ENCODE measurements at places on chromosomes 13 and 19. TPM values are rescaled to one million over a fixed set of nuclear protein-coding genes. Genes with fewer than 3 reads are reported as not detected.
A peak's percentile ranks its signal among the peaks of the same experiment; 100 is the strongest.

GRCh38 chr19:7637374-7638256 lies 705 bp downstream of the STXBP2 start:
- no peak for DNase-seq
- peak overlapping the region; percentile 86 for H3K4me3 ChIP-seq
- H3K36me3 ChIP-seq = peaks cover 12% of the 10 kb centered on the region
- peak overlapping the region; percentile 82 for H3K27ac ChIP-seq
- H3K27me3 ChIP-seq = no peaks in the 10 kb centered on the region
- peaks cover 15% of the 10 kb centered on the region for H3K4me1 ChIP-seq

OSCAR gene
- total RNA-seq = 1.5 TPM

ITGBL1 gene
- total RNA-seq = not detected

SAFB2 gene
- total RNA-seq = 131 TPM

DNA sequence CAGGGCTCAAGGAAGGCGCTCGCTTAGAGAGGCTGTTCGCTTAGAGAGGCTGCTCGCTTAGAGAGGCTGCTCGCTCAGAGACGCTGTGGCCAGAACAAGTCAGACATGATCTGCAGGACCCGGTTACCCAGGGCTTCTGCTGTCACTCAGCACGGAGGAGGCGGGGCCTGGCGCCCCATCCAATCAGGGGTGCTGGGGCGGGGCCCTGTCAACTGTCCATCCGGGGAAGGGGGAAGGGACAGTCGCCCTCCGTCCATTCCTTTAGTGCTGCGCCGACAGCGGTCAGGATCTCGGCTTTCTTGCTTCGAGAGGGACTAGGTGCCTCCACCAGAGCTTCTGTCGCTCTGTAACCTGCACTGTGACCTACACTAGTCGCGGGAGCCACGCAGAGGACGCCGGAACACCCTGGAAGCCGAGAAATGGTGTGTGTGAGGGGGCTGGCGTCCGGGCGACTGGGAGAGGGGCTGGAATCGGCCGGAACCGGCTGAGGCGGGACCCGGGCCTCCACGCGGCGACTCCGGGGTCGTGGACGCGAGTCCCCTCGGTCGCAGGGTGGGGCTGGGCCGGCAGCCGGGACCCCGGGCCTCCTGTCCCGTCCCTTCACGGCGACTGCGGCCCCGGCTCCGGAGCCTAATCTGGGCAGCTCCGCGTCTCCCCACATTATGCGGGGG lies at the start of gene ZNF440:
Gene ZNF440, plus strand, starts transcription at position 245 of the 671 bp plus-strand sequence. Its CDS starts 175 bp downstream, at position 420.
- H3K27ac ChIP-seq = peak within 1 kb of the TSS; percentile 83
- H3K36me3 ChIP-seq = peaks cover 36% of the 10 kb centered on the region
- H3K4me3 ChIP-seq = peak within 1 kb of the TSS; percentile 87
- peak; percentile 92 for DNase-seq
- no peaks in the 10 kb centered on the region for H3K27me3 ChIP-seq
- peaks cover 10% of the 10 kb centered on the region for H3K4me1 ChIP-seq

DNA sequence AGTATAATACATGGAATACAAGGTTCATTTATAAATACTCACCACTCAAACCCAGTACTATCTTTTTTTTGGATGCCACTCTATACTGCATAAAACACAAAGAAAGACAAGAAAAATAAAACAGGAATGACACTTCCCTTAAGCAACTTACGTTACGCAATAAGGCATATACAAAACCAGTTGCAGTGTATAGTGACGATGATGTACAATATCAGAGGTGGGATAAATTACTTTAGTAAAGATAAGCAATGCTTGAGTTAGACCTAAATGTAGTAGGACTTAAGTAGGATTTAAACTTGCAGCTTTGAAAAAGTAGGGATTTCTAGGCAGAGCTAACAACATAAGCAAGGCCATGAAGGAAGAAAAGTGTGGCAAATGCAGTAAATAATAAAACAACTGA lies 374.9 kb downstream of the SPRY2 start:
- H3K27me3 ChIP-seq = no peaks in the 10 kb centered on the region
- DNase-seq = no peak
- no peaks in the 10 kb centered on the region for H3K4me1 ChIP-seq
- no peak overlapping the region for H3K4me3 ChIP-seq
- no peak overlapping the region for H3K27ac ChIP-seq

GRCh38 chr19:861141-861755 lies 1.8 kb downstream of the CFD start:
- H3K4me1 ChIP-seq = peaks cover 11% of the 10 kb centered on the region
- DNase-seq = no peak
- peaks cover 20% of the 10 kb centered on the region for H3K27me3 ChIP-seq
- no peak overlapping the region for H3K27ac ChIP-seq

DNA sequence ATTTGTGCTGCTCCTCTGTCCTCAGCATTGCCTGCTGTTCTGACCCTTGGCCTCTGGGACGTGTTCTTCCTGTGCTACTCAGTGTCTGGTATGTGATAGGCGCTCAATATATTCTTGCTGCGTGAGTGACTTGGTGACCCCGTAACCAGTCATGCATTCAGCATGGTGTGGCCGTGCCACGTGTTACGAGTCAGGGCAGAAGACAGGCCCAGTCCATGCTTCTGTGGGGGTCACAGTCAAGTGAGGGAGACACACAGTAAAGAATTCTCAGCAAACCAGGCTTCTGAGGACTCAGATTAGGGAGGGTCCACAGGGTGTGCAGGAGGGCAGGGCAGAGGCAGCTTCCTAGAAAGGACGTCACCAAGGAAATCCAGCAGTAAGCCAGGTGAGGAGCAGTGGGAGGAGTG lies 7.9 kb downstream of the PPP1R37 start:
- H3K27ac ChIP-seq = peak overlapping the region; percentile 42
- no peaks in the 10 kb centered on the region for H3K27me3 ChIP-seq
- H3K4me3 ChIP-seq = no peak overlapping the region
- H3K4me1 ChIP-seq = peaks cover 52% of the 10 kb centered on the region

DNA sequence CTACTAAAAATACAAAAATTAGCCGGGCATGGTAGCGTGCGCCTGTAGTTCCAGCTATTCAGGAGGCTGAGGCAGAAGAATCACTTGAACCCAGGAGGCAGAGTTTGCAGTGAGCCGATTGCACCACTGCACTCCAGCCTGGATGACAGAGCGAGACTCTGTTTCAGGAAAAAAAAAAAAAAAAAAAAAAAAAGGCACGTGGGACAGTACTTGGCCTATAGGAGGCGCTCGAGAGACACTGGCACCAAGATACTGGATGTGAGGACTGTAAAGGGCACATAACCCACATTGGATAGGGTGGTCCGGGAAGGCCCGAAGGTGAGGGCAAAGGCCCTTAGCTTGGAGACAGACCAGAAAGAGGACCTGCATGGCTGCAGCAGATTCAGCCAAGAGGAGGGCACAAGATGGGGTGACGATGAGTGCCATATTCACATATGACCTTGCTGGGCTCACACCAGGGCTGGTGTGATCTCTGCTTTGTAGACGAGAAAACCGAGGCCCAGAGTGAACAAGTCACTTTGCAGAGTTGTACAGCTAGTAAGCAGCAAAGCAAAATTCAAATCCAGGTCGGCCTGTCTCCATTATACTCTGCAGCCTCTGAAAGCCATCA lies 89.4 kb downstream of the DPF1 start:
- no peak overlapping the region for H3K27ac ChIP-seq
- no peaks in the 10 kb centered on the region for H3K36me3 ChIP-seq
- no peak overlapping the region for H3K4me3 ChIP-seq
- no peaks in the 10 kb centered on the region for H3K27me3 ChIP-seq

DNA sequence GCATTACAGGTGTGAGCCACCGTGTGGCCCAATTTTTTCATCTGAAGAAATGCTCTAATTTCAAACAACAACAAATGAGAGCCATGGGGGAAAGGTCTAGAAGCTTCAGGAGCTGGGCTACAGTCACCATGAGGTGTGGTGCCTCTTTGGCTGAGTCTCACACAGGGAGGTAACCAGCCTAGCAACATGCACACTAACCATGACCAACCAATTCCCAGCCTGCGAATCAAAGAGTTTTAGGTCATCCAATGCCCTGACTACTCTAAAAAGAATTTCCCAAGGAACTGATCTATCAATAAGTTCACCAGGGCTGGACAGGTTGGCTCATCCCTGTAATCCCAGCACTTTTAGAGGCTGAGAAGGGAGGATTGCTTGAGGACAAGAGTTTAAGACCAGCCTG lies 29.9 kb downstream of the PBX4 start:
- H3K36me3 ChIP-seq = peaks cover 39% of the 10 kb centered on the region
- H3K4me1 ChIP-seq = peaks cover 50% of the 10 kb centered on the region
- peak overlapping the region; percentile 84 for H3K27ac ChIP-seq

- H3K4me3 ChIP-seq = no peak overlapping the region
- H3K4me1 ChIP-seq = peaks cover 11% of the 10 kb centered on the region
- peaks cover 9% of the 10 kb centered on the region for H3K27me3 ChIP-seq
- H3K27ac ChIP-seq = no peak overlapping the region
- no peaks in the 10 kb centered on the region for H3K36me3 ChIP-seq
These were observed 11.1 kb upstream of the BCL3 start for GRCh38 chr19:44737238-44738071.
